ENCODE measurements at places on chromosomes 1 and 21. TPM values are rescaled to one million over a fixed set of nuclear protein-coding genes. Genes with fewer than 3 reads are reported as not detected.

PRAMEF12 gene
- total RNA-seq: 0.24 TPM

PLCH2 gene
- total RNA-seq: 1.1 TPM

S100A1 gene
- 1.6 TPM for total RNA-seq

HP1BP3 gene
- total RNA-seq: 101 TPM

SYCP1 gene
- total RNA-seq: 0.75 TPM

HPCAL4 gene
- total RNA-seq: 3.4 TPM

SEC22B gene
- 36.9 TPM for total RNA-seq

PLPP3 gene
- total RNA-seq: 171 TPM

GRCh38 chr1:150574260-150575071 is 4.9 kb downstream of the MCL1 start:
- ATAC-seq: no peak

DNA sequence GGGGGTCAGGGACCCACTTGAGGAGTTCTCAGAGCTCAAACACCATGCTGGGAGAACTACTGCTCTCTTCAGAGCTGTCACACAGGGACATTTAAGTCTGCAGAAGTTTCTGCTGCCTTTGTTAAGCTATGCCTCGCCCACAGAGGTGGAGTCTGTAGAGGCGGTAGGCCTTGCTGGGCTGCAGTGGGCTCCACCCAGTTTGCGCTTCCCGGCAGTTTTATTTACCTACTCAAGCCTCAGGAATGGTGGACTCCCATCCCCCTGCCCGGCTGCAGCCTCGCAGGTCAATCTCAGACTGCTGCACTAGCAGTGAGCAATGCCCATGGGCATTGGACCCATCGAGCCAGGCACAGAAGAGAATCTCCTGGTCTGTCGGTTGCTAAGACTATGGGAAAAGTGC is 706.4 kb downstream of the LRRIQ3 start:
- ATAC-seq: no peak

- ATAC-seq: no peak
These were observed 64.4 kb upstream of the NEK2 start for GRCh38 chr1:211739671-211740411.

GRCh38 chr1:233719655-233720341 is 105.9 kb downstream of the KCNK1 start:
- ATAC-seq: no peak

Measured in motor neuron (in vitro differentiated cells).